ENCODE measurements at places on chromosomes 5 and 9. TPM values are rescaled to one million over a fixed set of nuclear protein-coding genes. Genes with fewer than 3 reads are reported as not detected.
A peak's percentile ranks its signal among the peaks of the same experiment; 100 is the strongest.

- no peak for DNase-seq
These were observed 5.7 kb downstream of the LHX2 start for GRCh38 chr9:124017051-124017928.

GRCh38 chr9:137306850-137307254, 4.8 kb upstream of the NRARP start:
- no peak for DNase-seq

DNA sequence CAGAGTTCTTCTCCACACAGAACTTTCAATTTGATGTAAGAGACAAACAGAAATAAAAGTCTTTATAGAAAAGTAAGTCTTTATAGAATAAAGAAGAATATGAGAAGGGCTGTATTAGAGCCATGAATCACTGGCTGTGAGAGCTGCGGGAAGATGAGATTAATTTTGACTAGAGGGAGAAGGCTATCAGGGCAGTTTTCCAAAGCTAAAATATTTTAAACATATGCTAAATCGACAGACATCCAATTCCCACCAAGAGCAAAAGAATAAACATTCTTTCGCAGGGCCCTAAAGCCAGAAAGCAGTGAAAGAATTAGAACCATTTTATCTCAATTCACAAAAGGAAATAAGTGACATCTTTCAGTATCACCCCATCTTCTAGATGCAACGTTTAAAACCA, 208.3 kb upstream of the MAP3K1 start:
- no peak for DNase-seq

NUTM2G gene
- not detected for total RNA-seq

MGAT4B gene
- 125 TPM for total RNA-seq

- DNase-seq: peak; percentile 61
These were observed 405.4 kb upstream of the ACTBL2 start for GRCh38 chr5:57887851-57888621.

DNA sequence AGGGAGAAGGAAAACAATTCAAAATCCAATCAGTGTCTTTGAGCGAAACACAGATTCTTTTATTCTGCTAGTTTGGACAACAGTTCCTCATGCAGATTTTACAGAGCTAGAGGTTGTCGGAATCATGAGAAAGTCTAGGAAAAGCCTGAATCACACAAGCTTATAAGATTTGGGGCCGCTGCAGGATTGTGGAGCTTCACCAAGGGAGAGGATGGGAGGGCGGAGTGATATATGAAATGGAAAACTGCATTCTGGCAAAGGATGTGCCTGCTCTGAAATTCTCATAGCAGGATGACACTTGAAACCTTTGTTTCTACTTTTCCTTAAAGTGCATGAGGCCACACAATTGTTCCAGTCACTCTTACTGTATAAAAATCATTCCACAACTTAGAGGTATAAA, 134.3 kb downstream of the OR2K2 start:
- no peak for DNase-seq

DNA sequence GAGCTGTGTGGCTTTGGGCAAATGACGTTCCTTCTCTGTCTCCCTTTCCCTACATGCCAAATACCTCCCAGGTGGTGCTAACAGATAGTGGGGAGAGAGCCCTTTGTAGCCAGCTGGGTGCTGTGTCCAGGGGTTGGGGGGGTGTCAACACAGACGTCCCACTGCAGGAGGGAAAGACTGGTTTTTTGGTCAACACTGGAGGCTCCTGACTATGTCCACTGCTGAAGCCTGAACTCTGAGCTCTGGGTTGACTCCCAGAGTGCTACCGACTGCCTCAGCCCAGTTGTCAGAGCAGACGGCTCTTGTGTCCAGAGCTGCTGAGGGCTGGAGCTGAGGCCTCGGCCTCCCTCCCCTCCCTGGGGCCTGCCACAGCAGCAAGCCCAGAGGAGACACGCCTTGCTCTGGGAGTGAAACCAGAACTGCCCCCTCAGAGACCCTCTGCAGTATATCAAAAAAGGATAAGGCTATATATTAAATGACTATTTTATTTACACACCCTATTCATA, 14.8 kb upstream of the SLC25A51 start:
- no peak for DNase-seq

DNA sequence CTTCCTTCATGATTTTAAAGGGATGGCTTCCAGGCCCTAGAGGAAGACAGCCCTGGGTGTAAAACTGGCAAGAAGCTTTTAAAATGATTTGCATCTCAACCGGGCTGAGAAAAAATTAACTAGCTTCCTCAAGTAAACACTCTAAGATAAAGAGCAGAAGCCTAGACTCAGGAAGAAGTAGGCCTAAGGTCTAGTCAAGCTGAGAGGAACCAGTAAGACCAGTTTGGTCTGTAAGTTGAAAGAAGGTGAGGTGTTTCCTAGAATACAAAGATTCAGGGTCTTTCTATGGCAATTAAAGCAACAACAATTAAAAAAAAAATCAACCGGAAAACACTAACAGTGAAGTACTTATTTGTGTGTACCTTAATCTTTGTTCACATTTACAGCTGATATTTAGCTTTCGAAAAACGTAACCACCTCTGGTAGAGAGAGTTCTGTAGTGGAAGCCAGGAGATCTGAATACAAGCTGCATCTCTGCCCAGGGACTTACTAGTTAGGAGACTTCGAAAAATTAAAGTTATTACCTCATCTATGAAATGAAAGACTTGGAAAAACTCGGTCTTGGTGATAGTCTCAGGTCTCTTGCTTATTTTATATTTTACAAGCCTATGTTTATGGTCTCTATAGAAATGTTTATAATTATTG, 75.7 kb downstream of the TUSC1 start:
- no peak for DNase-seq

DNA sequence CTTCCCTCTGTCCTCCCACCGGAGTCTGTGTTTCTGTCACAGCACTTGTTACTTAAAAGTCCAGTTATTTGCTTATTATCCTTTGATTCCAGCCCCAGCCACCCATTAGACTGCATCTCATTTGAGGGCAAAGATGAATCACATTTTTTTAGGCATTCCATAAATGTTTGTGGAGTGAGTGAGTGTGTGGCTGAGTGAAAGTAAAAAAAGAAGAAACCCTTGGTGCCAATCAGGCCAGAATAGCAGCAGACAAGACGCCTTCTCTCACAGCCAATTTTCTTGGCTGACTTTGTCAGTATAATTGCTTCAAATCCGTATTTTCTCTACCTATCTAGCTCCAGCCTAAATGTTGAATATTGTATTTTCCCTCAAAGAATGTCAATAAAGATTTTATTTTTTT, 613.0 kb upstream of the WWC1 start:
- peak; percentile 47 for DNase-seq

GRCh38 chr9:115296831-115297565, 179.0 kb upstream of the TNC start:
- DNase-seq: peak; percentile 12

DNA sequence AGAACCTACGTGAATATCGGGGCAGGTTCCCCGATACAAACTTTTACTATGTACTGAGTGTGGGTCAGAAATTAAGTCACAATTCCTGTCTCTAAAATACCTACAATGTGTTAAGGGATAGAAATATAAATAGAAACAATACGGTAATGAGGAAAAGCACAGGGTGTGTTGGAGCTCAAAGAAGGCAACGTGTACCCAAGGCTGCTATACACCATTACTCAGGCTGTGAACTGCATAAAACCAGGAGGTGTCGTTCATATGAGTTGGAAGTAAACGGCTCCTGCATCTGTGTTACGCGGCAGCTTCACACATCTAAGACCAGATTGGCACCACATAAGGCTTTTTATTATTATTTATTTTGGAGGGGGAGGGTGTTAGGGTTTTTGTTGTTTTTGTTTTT, 50.1 kb upstream of the TRPM3 start:
- DNase-seq: no peak

PLK2 gene
- total RNA-seq: 279 TPM

GRCh38 chr9:99103054-99103895, 1.6 kb upstream of the TGFBR1 start:
- DNase-seq: peak; percentile 3

- DNase-seq: no peak
These were observed 119.8 kb downstream of the GIN1 start for GRCh38 chr5:103000089-103000488.

- no peak for DNase-seq
These were observed 190.0 kb upstream of the S1PR3 start for GRCh38 chr9:88801214-88801796.

- no peak for DNase-seq
These were observed 104.5 kb upstream of the LHFPL2 start for GRCh38 chr5:78753093-78753531.

DNA sequence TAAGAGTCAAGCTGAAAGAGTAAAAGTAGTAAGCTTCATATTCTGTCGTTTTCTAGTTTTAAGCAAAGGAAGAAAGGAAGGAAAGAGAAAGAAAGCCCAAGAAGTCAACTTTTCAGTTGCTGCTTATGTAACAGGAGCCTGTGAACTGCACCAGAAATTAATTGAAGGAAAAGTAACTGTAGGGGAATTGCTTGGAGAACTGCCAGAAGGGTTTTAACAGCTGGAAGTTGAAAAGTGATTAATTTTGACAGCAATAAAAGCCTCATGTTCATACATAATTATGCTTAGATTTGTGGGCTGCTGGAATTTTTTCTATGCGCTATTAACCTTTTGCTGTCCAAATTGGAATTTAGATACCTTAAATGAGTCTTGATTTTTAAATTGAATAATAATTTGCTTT, 255.7 kb downstream of the ENC1 start:
- DNase-seq: no peak

RASEF gene
- total RNA-seq: 0.16 TPM

DNA sequence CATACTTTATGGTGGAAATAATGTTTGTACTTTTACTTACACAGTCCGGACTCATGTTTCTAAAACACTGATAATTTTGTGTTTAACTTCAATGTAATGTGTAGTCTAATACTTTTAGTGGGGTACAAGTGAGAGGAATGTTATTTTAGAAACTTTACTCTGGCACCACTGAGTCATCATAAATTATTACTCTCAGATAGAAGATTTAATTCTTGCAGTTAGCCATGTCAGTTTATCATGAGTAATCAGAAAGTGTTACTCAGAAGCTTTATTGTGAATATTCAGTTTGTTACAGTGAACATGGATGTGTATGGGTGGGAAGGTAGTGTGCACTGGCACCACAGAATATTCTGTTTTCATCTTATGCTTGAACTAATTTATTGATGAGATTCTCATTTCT, 20.0 kb downstream of the OGN start:
- no peak for DNase-seq

MZB1 gene
- not detected for total RNA-seq

ABCA1 gene
- total RNA-seq: 4.7 TPM

- DNase-seq: no peak
These were observed 406.8 kb downstream of the BRINP1 start for GRCh38 chr9:118962426-118962825.

SPATA31D4 gene
- not detected for total RNA-seq

DNA sequence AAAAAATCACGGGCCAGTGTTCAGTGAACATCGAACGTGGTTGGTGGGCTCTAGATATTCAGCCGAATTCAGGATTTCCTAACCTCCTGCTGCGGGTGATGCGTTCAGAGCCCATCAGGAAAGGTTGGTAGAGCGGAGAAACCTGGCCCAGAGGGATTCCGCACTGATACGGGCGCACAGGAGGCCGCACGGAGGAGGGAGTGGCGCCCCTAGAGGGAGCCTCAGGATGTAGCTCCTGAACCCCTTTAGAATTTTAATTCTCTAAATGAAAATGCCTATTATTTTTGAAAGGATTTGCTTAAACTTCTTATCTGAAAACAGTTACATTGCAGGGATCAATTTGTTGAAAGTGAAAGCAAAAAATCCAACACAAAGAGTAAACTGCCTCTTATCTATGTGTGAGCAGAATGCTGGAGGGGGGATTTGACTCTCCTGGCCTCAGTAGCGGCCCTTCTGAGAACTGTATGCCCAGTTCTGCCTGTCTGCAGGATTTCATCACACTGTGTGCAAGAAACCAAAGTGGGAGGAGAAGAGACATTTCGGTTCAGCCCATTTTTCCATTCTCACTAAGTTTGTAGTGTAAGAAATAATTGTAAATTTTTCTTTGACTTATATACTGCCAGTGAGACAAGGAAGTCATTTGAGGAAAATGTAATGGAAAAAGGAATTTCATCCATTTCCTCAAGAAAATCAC, 75.9 kb downstream of the TENT4A start:
- no peak for DNase-seq

GRCh38 chr9:1294641-1295258, 244.6 kb downstream of the DMRT2 start:
- DNase-seq: no peak

- DNase-seq: no peak
These were observed 149.7 kb downstream of the TRPM3 start for GRCh38 chr9:70971723-70972122.

DNA sequence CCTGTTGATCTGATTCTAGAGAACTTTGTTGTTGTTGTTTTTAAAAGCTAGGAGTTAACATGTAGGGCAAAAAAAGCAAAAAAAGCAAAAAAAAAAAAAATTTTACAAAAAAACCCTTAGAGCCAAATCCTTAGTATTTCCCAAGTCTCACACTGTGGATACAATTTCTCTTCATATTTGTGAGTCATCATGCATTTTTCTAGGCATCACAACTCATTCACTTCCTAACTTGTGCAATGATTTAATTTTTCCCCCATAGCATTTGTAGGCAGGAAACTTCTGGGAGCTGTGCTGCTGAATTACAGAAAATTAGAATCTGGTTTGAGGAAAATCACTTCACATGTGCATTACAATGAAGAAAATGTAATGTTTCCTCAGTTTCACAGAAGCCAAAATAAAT, 91.9 kb downstream of the MARCHF3 start:
- no peak for DNase-seq

FRMD3 gene
- total RNA-seq: 15.5 TPM

DNA sequence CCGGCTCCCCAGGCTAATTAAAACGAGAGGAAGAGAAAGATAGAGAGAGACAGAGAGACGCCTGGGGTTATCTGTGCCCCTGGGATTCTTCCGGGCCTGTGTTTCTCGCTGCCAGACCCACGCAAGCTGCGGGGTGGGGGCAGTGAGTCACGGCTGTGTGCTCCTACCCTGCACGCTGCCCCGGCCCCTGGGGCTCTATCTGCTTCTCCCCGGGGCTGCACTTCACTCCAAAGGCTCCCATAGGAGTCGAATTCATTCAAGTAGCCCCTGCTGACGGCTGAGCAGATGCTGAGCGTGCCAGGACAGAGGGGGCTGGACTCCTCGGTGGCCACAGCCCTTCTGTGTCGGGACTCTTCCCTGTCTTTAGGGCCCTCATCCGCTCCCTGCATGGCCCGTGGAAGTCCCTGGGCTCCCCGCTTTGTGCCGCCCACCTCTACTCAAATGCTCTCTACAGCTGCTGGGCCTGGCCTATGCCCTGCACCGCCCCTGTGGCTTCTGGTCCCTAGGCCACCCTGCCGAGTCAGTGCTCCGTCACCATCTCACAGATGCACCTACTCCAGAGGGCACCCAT, 22.8 kb downstream of the SARDH start:
- peak; percentile 96 for DNase-seq

- no peak for DNase-seq
These were observed 172.3 kb upstream of the GNA14 start for GRCh38 chr9:77820293-77820954.

- DNase-seq: peak; percentile 21
These were observed 44.3 kb upstream of the BICD2 start for GRCh38 chr9:92808726-92809451.

- DNase-seq: no peak
These were observed 71.2 kb downstream of the ZCCHC7 start for GRCh38 chr9:37191403-37192089.

Measured in SJSA1 (cell line).